ENCODE measurements at places on chromosomes 2 and 18.

DNA sequence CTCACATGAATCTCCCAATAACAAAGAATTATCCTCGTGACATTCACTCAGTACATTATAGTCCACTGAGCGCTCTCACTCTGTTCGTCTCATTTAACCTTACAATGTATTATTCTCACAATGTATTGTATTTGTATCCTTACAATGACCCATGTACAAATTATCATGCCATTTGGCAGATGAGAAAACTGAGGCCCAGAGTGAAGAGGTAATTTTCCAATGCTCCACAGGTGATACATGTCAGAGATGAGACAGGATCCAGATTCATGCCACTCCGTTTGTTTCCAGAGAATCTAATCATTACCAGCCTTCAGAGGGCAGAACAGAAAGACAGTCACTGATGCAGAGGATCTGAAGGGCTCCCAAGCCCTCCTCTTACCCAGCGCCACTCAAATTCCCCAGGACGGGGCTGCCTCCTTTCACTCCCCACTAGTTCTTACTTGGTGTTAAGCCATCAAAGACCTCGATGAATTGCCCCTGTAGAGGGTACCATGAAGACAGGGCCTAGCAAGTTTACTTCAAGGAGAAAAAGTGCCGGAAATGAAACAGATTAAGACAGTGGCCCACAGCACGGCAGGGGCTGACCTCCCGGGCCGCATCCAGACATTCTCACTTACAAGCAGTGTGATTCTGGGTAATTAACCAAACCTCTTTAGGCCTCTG is 98.4 kb upstream of the MBOAT2 start:
- DNase-seq, result no peak

GRCh38 chr2:68466361-68466777 is 725 bp downstream of the FBXO48 start:
- DNase-seq, result peak; percentile 39

DNA sequence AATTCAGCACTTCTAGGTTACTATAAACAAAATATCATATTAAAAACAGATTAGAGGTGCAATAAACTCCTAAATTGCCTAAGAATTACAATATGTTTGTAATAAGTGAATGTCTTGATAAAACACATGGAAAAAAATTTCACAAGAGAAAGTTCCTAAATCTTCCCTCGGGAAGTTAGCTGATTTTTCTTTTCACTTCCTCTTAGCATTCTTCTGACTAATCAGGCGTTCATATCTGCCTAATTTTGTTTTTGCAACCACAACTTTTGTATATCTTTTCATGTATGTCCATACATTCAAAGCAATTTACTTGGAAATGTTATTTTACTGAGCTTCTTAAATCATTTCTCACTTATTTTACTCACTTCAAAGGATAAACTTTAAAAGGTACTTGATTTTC is 88.5 kb downstream of the RTTN start:
- peak; percentile 12 for DNase-seq

DNA sequence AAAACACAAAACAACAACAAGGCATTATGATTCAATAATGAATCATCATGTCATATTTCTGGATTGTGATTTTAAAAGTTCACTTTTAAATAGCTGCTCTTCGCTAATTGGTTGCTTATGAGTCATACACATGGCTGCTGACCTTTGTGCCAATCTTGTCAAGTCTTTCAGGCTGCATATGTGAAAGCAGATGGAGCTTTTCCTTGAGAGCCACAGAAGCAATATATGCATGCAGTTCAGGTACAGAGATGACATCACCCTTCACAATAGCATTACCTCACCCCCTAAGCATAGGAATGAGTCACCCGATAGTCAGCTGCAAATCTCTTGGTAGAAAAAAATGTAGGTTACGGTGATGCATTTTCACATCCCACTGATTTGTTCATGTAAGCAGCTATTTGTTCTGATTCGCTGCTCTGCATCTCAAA is 27.2 kb downstream of the EIF2AK3 start:
- DNase-seq, result peak; percentile 74

GRCh38 chr2:46381263-46381849 is 84.1 kb downstream of the EPAS1 start:
- DNase-seq, result no peak

DNA sequence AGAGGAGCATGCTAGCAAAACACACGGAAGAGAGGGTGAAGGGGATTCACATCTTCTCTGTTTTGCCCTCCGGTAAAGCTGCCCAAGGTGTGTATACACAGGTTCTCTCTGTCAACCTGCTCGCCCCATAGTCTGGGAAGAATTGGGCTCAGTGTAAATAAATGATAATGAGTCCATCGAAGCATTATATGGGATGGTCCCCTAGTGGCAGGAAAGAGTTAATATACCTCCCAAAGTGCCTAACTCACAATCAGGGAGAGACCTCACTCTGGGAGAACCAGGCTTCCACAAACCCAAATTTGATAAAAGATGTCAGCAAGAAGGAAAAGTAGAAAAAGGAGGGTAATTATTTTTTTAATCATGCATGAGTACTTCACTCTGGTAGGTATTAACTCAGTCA is 262.2 kb upstream of the ZNF521 start:
- no peak for DNase-seq

DNA sequence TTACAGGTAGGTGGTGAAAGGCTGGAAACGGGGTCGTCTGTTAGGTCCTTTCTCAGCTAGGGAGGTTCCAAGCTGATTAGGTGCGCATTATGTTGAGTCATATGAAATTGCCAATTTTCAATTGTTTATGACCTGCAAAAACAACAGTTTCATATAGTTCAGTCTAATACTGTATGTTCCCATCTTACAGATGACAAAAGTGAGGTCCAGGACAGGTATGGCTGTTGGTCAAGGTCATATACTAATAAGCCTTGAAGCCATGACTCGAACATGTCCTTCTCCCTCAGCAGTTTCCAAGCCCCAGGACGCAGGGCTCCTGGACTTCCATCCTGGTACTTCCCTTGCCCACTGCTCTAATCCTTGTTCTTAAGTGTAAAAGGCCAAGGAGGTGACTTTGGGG is 81.7 kb upstream of the MCFD2 start:
- no peak for DNase-seq

GRCh38 chr2:142868229-142868762 is 9.2 kb upstream of the KYNU start:
- peak; percentile 93 for DNase-seq

DNA sequence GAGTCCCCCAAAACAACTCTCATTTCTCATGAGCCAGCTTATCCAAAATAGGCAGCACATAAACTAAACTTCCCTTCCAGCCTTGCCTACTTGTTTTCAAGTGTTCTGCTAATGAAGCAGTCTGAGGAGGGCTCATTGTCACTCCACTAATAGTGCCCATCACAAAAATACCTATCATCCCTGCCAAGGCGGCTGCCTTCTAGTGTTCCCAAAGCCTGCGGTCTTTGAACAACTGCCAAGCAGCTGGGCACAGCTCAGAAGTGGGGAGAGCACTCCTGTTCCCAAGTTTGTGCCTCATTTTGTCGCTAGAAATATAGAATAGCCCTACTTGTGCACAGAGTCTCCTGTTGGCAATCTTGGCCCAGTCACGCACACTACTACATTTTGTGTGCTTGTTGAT is 50.3 kb downstream of the DTNA start:
- no peak for DNase-seq

DNA sequence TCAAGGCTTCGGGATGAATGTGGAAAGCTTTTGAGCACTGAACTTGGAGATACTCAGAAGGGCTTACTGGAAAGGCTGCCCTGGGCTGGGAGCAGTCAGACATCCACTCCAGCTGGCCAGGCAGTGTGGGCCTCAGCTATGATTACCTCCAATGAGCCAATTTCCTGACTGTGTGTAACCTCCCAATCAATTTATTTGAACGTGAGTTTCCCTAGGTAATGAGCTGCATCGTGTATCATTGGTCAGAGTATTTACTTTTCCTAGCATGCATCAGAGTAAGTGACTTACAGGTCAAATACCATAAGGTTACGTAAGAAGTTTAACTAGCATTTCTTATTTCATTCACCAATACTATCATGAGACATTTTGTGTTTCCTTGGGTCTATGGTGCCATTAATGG is 11.0 kb upstream of the CTAGE1 start:
- no peak for DNase-seq

- DNase-seq, result no peak
Measured at GRCh38 chr18:57677262-57678211, 55.9 kb upstream of the NARS1 start.

DNA sequence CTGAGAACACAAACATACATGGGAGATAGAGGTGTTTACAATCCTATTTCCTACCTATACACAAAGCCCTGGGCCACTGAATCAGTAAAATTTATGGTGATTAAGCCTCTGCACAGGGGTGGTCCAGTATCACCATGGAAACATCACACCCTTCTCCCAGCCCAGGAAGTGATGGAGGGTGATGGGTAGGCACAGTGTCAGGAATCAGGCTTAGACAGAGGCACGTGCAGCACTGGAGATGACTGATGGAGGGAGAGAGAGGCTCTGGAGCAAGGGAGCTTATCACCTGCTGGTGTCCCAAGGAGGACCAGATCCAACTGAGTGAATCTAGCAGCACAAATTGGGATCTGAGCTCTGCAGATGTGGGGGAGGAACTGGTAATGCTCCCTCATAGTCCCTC is 117.2 kb downstream of the RPIA start:
- no peak for DNase-seq
